ENCODE measurements at places on chromosomes 1 and 21.

DNA sequence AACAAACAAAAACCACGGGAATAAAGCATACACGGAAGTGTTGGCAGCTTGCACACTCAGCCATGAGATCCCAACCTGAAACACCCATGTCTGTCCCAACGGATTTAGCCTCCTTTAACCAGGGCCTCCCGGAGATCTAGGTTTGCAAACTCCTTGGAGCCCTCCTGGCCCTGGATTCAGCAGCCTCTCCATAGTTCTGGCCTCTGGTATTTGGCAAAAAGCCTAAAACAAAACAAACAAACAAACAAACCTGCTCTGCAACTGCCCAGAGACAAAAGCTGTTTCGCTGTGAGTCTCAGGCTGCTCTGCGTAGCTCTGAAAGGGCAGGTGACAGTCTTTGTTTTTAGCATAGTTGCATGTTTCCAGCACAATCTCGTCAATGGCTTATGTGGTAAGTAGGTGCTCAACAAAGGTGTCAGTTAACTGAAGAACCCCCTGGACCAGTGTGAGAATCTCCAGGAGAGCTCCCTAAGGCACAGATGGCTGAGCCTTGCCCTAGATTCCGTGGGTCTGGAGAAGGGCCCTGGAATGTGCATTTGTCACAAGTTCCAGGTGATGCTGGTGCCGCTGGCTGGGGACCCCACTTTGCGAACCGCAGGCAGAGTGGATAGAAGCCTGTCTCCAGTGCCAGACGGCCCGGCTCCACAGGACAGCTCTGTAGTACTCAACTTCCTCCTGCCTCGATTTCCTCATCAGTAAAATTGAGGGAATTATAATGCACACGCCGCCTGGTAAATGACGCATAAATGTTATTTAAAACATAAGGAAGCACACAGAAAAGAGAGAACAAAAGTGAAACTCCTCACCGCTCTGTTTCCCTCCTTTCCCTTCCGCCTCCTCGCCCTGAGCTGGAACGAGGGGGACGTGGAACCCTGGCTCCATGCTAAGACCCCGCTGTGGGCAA lies 86.2 kb downstream of the RIPK4 start:
- DNase-seq: no peak

DNA sequence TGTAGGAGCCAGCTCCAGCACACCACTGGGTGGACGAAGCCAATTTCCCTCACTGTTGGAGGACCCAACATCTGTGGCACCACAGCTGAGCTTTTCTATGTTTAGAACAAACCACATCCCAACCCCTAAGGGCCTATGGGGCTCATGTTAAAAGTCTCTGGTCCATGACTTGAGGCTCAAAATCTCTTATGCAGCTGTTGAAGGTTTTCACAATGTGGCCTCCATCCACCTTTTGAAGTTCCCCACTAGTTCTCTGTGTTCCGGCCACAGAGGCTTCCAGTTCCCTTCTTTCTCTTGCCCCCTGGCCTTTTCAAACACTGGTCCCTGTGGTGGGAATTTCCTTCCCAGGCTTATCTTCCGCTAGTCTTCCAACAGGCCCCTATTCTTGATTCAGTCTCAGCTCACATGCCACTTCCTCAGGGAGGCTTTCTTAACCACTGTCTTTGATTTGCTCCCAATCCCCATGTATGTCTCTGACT lies 3.9 kb upstream of the IFNLR1 start:
- no peak for DNase-seq

DNA sequence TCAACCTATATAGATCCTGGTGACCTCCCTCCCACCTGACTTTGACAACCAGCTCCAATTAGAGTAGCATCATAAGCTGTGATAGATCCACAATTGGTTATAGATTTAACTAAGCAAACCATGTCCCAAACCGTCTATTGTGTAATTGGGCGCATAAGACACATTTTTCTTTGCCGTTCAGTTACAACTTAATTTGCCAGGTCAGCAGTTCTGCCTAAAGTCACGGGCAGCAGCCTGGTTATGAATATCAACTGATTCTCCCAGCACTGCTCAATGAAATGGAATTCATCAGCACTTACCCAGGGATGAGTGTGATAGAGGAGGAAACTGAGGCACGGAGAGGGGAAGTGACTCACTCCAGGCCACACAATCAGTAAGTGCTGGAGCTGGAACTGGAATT lies 73.4 kb downstream of the KLHDC7A start:
- no peak for DNase-seq

DNA sequence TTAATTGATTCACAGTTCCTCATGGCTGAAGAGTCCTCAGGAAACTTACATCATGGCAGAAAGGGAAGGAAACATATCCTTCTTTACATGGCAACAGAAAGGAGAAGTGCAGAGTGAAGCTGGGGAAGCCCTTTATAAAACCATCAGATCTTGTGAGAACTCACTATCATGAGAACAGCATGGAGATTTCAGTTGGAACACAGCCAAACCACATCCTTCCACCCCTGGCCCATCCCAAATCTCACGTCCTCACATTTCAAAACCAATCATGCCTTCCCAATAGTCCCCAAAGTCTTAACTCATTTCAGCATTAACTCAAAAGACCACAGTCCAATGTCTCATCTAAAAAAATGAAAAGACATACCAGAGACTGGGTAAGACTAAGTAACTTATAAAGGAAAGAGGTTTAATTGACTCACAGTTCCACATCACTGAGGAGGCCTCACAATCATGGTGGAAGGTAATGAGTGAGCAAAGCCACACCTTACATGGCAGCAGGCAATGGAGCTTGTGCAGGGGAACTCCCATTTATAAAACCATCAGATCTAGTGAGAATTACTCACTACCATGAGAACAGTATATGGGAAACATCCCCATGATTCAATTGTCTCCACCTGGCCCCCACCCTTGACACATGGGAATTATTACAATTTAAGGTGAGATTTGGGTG lies 105.2 kb downstream of the MRPL39 start:
- no peak for DNase-seq

DNA sequence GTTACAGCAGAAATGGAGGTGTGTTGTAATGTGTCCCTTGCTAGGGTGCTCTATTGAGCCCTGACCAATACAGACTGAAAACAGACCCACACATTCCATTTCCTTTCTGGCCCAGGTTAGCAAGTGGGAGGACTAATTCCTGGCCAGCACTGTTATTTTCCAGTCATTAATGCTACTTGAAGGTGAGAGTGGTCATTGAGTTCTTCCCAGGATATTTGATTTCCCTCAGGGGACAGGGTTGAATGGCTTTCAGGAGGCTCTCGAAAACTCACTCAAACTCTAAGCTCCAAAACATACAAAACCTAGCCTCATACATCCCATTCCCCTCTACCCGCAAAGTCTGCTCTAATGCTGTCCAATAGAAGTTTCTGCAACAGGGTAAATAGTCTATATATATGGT lies 6.2 kb downstream of the LRRC52 start:
- no peak for DNase-seq

DNA sequence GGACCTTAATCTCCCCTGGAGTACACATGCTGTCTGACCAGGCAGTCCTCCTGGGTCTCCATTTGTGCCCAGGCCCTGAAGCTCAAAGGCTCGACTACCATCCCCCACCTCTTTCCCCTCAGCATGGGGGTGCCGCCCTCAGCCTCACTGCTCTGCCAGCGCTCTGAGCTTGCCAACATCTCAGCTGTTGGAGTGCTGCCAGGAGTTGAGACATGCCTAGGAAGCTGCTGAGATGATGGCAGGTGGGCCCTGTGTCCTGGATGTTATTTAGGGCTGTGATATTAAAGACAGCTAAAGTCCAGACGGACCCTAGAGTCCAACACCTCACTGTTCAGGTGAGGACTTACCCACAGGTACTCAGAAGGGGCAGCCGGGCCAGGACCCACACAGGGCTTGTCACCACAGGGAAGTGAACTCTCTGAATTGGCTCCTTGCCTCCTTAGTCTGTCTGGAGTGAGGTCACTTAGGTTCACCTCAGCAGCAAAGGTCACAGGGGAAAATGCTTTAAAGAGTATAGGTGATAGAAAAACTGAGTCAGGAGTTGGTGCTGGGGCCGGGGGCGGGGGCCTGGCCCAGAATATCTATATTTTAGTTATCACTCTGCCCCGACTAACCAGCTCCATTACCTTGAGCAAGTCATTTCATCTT lies 19.7 kb upstream of the KCNC4 start:
- DNase-seq: no peak

Measured in activated CD4-positive, alpha-beta T cell treated with anti-CD3 and anti-CD28 coated beads for 1 hour (primary cell).